ENCODE measurements at places on chromosomes 11 and 22. TPM values are rescaled to one million over a fixed set of nuclear protein-coding genes. Genes with fewer than 3 reads are reported as not detected.

ADM2 gene
- total RNA-seq, result 3.2 TPM

OR4C15 gene
- not detected for total RNA-seq

PYGM gene
- total RNA-seq, result 2.9 TPM

C22orf15 gene
- total RNA-seq, result 1.8 TPM

PAX6 gene
- 12.3 TPM for total RNA-seq

EMID1 gene
- 5.6 TPM for total RNA-seq

OR52N4 gene
- not detected for total RNA-seq

DDX25 gene
- 6.7 TPM for total RNA-seq

MAJIN gene
- 0.97 TPM for total RNA-seq

VSIG10L2 gene
- not detected for total RNA-seq

ZNF215 gene
- 11.8 TPM for total RNA-seq

DRD2 gene
- total RNA-seq, result 0.38 TPM

SCUBE2 gene
- total RNA-seq, result 1.4 TPM

OR8G1 gene
- total RNA-seq, result not detected

SULT4A1 gene
- 6.3 TPM for total RNA-seq

APOA5 gene
- total RNA-seq, result 0.11 TPM

UPK3A gene
- 0.41 TPM for total RNA-seq

IRF7 gene
- total RNA-seq, result 13.6 TPM

SHANK3 gene
- 2.1 TPM for total RNA-seq

CBY1 gene
- 13.3 TPM for total RNA-seq

MUC15 gene
- not detected for total RNA-seq

ANAPC15 gene
- total RNA-seq, result 62.6 TPM

ARHGAP8 gene
- total RNA-seq, result 24.8 TPM

WBP2NL gene
- not detected for total RNA-seq

TMEM121B gene
- 2.3 TPM for total RNA-seq

MUC6 gene
- total RNA-seq, result not detected

TRIM48 gene
- not detected for total RNA-seq

LMO2 gene
- total RNA-seq, result 0.87 TPM

PTGDR2 gene
- 0.03 TPM for total RNA-seq

MMP8 gene
- not detected for total RNA-seq

SMC1B gene
- total RNA-seq, result not detected

PTDSS2 gene
- total RNA-seq, result 47.5 TPM

C22orf31 gene
- total RNA-seq, result not detected

JHY gene
- total RNA-seq, result 2.4 TPM

NXPE1 gene
- total RNA-seq, result not detected

CSF2RB gene
- not detected for total RNA-seq

OPCML gene
- total RNA-seq, result 0.26 TPM

MYEOV gene
- 2.0 TPM for total RNA-seq

KCNJ4 gene
- 5.9 TPM for total RNA-seq

APOL1 gene
- not detected for total RNA-seq

FKBP2 gene
- 62.0 TPM for total RNA-seq

CRYBA4 gene
- total RNA-seq, result 0.22 TPM

STK33 gene
- total RNA-seq, result 11.3 TPM

HORMAD2 gene
- total RNA-seq, result not detected

UBE2L3 gene
- total RNA-seq, result 84.0 TPM

CARD16 gene
- not detected for total RNA-seq

CD248 gene
- total RNA-seq, result 0.83 TPM

RIBC2 gene
- total RNA-seq, result 1.9 TPM

MFRP gene
- total RNA-seq, result not detected
